NK-92 treated with Interleukin-12 subunit alpha and Interleukin-12 subunit beta, amount 100 ng/mL, for 24 hours (cell line): ENCODE measurements at places on chromosomes 11 and 22.

DNA sequence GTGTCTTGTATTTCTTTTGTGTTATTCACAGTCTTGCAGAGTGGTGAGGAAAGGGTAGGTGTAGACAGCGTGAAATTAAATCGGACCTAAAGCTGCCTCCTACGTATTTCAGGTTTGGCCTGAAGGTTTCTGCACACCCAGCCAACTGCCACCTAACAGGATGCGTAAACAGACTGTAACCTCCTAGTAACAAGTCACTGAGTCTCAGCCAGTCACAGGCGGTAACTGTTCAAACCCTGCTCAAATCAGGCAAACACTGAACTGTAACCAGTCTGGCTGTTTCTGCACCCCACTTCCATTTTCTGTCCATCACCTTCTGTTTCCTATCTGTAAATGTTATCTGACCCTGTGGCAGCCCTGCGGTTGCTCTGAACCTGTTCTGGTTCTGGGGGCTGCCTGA, 87.1 kb downstream of the ADAMTS15 start:
- DNase-seq, result no peak

- no peak for DNase-seq
Measured at GRCh38 chr22:46803031-46803880, 40.8 kb downstream of the TBC1D22A start.

DNA sequence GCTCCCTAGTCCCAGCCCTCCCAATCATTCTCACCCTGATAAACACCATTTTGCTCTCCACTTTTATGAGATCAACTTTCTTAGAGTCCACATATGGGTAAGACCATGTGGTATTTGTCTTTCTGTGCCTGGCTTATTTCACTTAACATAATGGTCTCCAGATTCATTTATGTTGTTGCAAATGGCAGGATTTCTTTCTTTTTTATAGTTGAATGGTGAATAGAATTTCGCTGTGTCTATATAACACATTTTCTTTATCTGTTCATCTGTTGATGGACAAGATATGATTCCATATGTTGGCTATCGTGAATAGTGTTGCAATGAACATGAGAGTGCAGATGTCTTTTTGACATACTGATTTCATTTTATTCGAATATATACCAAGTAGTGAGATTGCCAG, 367.4 kb upstream of the ARHGAP42 start:
- DNase-seq, result no peak

DNA sequence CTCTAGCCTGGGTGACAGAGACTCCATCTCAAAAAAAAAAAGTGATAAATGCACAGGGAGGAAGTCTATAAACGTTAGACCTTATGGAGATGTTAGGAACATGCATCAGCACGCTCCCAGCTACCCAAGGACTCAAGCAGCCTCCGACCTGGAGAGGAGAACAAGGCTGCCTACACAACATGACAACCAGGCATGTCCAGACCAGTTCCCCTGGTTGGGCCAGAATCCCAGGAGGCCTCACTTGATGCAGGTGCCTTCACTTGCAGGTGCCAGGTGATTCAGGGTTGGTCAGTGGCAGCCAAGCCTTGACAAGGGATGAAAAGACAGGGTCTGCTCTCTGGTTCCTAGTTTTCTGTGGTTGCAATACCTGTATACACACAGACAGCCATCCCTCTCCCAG, 5.9 kb downstream of the RANGAP1 start:
- no peak for DNase-seq

DNA sequence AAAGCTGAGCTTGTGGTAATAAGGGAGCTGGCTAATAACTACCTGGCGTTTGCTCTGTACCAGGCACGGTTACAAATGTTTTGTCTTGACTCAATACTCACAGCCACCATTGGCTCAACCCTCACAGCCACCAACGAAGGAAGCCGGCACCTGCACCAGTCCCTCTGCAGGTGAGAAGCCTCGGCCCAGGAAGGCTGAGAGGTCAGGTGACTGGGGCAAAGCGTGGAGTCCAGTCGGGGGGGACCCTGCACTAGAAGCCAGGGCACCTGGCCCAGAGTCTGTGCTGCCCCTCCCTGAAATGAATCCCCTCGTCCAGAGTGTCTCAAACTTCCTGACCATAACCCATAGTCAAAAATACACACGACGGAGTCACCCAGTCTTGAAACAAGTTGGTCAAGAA, 90.1 kb downstream of the PHF21B start:
- DNase-seq, result no peak

GRCh38 chr22:25747245-25747944, 5.4 kb downstream of the MYO18B start:
- DNase-seq, result no peak

DNA sequence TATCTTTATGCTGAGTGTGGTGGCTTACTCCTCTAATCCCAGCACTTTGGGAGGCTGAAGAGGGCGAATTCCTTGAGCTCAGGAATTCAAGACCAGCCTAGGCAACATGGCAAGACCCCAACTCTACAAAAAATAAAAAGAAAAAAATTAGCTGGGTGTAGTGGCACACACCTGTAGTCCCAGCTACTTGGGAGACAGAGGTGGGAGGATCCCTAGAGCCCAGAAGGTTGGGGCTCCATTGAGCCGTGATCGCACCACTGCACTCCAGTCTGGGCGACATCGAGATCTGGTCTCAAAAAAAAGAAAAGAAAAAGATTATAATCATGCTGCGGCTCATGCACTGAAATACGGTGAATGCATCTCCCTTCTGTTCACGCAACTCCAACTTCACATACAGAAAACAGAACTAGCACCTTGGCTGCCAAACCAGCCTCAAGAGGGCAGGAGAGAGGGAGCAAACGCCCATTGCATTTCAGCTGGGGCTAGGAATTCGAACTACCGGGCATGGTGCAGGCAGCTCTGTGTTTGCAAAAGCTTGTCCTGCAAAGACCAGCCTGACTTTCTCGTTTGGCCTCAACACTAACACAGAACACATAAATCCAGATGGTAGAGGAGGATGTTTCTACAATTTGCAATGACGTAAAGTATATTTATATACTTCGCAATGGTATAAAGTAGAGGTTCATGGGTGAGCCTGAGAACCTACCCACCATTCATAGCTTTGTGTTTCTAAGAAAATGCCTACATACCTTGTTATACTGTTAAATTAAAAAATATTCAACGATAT, 6.3 kb upstream of the SYNGR1 start:
- DNase-seq, result no peak

DNA sequence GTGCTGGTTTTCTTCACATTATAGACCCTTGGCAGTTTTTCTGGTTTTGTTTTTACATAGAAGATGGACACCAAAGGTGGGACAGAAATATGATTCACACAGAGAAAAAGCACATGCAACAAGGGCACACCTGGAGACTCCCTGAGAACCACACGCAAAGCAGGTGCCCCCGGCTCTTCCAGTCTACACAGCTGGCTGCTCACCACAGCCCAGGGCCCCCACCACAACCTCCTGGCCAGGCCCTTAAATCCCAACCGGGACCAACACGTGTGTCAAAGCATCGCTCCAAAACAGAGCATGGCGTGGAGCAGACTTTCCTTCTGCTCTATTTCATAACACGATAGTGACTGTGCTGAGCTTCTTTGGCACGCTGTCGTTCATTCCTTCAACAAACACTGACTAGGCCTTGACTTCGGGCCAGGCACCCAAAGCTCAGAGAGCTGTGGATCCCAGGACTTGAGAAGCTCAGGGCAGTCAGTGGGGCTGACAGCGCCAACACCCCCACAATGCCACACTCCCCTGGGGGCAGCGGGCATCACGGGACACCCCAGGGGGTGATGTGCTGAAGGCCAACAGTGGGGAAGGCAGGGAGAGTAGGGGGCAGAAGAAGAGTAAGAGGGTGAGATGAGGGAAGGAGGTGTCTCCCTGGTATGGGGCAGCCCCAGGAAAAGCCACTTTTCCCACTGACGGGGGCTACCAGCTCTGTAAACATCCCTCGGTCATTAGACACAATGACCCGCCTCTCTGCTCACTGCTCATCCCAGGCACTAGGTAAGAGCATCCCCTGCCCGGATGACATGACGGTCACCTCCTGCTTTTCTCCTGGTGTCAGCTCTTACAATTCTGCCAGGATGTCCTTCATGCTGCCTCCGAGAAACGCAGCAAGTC, 26.0 kb downstream of the CELSR1 start:
- DNase-seq, result no peak

DNA sequence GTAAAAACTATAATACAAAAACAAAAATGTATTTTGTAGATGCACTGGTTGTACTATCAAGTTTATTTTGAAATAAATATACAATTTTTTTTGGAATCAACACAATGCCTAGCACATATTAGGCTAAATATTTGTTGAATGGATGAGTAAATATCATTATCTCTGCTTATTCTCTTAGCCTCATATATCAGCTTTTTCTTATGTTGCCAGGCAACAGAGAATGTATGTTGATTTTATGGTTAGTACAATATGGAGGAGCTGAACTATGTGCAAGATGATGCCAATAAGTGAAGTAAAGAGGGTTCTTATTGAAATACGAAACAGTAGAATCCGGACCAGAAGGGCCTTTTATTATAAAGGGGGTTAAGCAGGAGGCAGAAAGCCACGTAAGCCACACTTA, 94.9 kb downstream of the FAR1 start:
- DNase-seq, result no peak

- DNase-seq, result no peak
Measured at GRCh38 chr22:19800761-19801244, 40.2 kb downstream of the TBX1 start.

DNA sequence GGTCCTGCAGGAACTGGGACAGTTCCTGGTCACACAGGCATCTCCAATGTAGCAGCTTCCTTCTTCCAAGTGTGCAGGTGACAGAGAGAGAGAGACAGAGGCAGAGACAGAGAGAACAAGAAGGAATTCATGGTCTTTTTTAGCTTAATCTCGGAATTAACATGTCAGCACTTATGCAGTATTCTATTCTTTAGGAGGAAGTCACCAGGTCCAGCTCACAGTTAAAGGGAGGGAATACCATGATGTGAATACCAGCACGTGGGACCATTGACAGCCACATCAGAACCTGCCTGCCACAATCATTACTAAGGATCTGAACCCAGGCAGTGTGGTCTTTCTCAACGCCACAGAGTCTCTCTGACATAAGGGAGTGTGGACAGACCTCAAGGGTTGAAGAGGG, 341.6 kb downstream of the MN1 start:
- DNase-seq, result no peak

DNA sequence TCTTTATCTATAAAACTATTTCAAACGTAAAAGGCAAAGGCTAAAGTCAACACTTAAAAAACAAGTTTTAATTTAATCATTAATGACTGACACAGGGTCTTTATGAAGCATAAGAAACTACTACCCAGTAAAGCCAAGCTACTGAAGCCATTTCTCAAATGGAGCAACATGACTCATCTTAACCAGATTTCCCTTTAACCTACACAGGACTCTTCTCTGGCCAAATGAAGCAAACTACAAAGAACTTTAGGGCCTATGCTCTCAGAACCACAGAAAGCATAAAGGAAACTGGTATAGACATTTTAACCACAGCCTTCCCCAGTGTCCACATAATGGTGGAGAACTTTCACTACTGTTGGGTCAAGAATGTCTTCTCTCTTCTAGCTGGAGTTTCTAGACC, 34.7 kb downstream of the ALG9 start:
- no peak for DNase-seq

GRCh38 chr11:12321217-12321937, 56.0 kb upstream of the PARVA start:
- DNase-seq, result no peak

DNA sequence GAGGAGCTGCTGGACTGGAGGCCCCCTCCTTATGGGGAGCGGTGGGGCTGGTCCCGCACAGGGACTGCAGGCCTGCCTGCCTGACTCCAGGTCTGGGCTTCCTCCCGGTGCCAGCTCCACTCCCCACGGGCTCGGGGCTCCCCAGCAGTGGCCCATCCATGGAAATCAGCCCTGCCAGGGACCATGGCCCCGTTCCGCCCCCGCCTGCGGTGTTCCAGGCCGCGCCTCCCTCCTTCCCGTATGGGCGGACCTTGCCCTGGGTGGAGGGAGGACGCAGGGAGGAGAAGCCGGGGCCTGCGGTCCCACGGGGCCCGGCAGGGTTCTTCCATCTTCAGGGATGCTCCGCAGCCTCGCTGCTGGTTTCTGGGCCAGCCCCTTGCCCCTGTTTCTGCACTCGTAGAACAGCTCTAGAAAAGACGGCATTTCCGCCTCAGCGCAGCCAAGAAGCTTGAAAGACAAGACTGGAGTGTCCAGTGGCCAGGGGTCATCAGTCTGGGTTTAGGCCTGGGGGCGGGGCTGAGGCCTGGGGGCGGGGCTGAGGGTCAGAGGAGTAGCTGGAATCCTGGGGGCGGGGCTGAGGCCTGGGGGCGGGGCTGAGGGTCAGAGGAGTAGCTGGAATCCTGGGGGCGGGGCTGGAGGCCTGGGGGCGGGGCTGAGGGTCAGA, 1330.6 kb downstream of the BRD1 start:
- no peak for DNase-seq

DNA sequence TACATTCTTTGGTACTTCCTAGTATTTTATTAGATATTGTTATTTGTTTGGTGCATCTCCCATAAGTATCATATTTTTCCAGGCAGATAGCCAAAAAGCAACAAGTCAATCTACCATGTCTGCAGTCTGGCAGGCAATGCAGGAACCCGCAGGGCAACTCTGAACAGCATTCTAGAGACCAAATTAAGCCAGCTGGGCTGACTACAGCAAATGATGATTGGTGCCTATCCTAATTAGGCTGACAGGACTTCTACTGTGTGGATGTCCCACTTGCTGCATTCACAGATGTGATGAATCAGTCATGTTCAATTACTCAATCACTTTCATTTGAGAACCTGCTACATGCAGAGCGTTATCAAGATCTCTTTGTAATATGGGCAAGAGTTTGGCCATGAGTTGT, 40.3 kb upstream of the AMOTL1 start:
- DNase-seq, result no peak

GRCh38 chr22:46138058-46138797, 12.1 kb upstream of the PPARA start:
- no peak for DNase-seq

DNA sequence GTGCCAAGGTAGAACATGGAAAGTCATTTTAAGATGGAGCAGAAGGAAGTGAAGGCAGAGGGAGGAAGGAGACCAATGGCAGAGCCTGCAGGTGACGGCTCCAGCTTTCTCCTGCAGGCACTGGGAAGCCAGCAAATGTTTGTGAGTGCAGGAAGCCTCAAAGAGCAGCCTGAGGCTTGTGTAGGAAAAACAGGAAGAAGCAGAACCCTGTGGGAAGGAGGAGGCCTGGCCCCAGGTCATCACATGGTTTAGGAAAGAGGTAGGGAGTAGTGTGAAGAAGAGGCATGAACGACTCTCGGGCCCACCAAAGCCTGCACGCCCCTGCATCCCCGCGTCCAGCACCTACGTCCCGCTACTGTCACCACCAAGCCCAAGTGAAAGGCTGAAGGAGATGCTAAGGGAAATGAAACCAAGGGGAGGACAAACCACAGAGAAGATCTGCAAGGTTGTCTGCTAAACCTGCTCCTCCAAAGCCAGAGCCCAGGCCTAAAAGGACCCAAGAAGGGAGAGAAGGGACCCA, 151.5 kb downstream of the CHST1 start:
- DNase-seq, result no peak

- DNase-seq, result no peak
Measured at GRCh38 chr22:27874185-27874584, 44.9 kb downstream of the PITPNB start.

- DNase-seq, result no peak
Measured at GRCh38 chr11:72642043-72642883, 32.0 kb downstream of the PDE2A start.
